Activated naive CD8-positive, alpha-beta T cell treated with anti-CD3 and anti-CD28 coated beads for 36 hours (primary cell): ENCODE measurements at places on chromosomes 1 and 21.

DNA sequence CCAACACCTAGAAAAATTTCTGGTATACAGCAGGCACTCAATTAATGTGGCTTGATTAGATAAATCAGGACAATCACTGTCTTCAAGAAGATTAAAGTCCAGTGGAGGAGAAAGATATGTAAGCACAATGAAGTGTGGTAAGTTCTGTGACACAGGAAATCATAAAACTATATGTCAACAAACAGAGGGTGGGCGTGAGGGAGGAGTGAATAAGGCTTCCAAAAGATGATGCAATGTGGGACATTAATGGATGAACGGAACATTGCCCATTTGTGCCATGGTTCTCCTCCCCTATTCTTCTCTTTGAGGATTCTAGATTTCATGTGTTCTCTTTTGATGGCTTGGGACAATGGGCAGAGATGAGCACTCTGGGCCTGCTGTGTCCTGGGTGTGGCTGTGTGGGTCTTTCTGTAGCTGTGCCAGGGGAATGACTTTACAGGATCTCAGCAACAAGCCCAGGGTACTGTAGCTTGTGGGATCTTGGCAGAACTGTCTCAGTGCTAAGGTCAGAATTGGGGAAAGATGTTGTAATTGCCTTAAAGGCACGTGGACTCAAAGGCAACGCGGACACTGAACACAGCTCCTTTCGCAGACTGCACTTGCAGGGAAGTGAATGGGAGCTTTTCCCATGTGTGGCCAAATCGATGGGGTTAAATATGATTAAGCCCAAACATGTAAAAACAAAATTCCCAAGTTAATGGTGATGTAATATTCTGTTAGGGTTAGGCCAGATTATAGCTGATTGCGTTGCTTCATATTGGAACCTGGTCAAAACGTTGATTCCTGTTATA lies 366.9 kb downstream of the TGFB2 start:
- DNase-seq, result no peak

DNA sequence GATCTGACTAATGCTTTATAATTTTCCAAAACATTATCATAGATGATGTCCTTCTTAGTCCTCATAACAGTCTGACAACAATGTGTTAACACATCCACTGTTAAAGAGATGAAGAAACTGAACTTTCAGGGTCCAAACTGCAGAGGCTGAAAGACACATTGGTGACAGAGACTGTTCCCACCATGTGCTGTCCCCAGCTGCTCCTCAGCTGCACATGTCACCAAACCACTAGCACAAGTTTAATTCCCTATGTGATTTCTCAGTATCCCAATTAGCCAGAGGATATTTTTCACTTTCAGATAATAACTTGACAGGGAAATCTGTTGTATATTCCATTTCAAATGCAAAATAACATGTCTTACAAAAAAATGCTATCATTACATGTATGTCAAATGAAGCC lies 24.6 kb downstream of the LAMC2 start:
- DNase-seq, result no peak

DNA sequence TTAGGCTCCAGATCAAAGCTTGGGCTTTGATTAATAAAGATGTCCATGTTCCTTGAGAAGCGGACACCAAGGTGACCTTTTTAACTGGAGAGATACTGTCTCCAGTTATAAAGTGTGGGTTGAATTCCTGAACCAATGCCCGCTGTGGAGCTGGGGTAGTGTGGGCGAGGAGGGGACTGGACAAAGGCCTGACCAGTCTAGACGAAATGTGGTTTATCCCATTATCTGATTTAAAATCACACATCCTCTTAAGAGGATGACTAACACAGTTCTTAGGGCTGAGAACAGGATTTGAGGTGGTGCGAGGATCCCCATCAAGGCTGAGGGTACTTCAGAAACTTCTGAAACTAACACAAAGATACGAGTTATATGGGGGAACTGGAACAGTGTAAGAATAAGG lies 84.5 kb upstream of the GCLM start:
- no peak for DNase-seq

GRCh38 chr1:24955161-24955560 lies 25.1 kb upstream of the RUNX3 start:
- peak; percentile 81 for DNase-seq

DNA sequence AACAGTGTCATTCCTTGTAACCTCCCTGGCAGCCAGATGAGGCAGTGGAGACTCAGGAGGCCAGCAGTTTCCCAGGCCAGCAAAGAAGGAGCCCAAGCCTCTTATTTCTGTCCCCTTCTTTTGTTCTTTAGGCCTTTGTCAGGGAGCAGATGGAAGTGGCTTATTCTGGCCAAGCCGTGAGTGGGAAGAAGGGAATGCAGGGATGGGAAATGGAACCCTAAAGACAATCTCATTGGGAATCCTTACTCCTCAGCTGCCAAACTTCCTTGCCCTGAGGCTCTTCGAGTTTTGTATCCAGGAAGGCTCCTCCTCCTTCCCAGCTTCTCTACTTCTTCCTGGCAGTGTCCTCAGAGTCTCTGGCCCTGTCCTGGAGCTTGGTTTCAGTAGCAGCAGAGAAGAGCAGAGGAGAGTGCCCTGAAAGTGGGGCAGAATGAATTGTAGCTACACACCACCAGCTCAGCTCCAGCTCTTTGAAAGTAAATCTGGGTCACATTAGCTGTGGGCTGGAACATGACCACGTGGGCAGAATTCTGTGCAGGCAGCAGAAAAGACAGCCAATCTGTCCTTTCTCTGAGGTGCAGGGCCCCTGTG lies 63.9 kb downstream of the NDUFS5 start:
- DNase-seq, result no peak

- no peak for DNase-seq
Measured at GRCh38 chr1:74512170-74512915, at the start of gene LRRC53. LRRC53 (minus strand) TSS chr1:74512611; CDS start chr1:74483349, 29,262 bp downstream.

DNA sequence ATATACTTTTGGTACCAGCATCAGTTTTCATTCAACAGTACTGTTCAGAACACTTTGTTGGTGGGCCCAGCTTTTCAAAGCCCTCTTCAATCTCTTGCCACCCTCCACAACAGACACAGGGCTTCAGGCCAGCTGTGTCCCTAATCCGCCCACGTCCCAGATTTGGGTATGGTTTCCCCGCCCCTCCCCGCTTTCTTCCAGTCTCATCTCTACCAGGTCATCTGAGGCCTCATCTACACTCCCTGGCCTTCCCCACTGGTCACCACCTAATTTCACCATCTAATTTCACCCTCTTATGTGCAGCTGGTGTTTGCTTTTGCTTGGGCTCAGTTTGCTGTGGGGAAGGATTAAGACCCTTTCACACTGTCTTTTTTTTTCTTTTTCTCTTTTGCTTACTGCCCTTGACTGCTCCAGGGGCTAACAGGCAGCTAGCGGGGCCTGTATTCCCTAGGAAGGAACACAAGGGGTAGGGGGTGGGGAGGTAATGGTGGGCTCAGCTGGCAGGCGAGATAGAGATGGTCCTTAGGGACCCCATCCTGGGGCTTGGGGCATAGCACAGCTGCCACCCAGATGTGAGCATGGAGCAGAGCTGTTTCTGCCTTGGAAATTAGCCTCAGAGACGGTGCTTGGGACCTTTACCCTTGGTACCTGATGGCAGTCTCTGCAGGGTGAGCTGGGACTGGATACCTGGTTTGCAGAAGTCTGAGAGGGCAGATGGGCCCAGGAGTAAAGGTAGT lies 3.8 kb upstream of the EPB41 start:
- DNase-seq, result no peak

GRCh38 chr21:44463724-44464123 lies 8.4 kb downstream of the LRRC3 start:
- no peak for DNase-seq

DNA sequence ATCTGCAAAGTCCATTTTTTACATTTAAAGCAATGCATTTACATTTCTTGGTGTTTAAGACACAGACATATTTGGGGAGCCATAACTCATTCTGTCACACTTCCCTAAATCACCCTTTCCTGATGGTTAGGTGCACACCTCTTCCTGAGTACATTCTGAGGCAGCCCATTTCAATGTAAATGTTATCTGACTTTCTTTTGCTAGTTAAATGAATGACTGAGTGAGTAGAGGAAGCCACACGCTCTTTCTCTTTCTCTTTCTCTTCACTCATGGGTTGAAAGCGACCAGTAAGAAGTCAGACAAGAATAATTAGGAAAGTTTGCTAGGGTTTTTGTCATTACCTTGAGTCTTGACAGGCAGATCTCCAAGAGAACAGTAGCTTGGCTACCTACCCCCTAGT lies 143.1 kb downstream of the S1PR1 start:
- no peak for DNase-seq

GRCh38 chr1:208977012-208977411 lies 606.5 kb upstream of the CAMK1G start:
- no peak for DNase-seq

- no peak for DNase-seq
Measured at GRCh38 chr21:15741510-15741909, 11.7 kb downstream of the USP25 start.

DNA sequence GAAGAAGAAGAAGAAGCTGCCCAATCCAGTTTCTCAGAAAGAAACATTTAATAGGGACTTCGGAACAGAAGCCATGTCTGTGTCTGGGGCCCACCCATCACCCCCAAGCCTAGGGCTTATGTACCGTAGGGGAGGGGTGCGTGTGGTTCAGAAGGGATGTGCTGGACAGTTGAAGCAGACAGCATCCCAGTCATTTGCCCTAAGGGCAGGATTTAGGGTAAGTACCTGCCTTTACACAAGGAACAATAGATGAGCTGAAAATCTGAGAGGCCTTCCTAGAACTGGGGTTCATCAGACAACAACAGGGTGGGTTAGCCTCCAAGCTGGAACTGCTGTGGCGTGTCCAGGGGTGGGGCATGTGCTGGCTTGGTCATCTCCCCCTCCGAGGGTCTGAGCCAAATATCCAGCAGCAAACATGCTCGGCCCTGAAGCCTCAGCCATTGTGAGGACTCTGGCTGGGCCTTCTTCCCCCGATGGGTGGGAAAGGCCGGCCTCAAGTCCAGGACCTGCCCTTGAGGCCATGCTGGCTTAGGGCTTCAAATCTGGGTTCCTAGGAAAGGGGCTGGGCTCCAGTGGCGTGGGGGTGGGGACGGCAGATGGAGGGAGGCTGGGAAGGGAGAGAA lies 12.1 kb downstream of the CSTB start:
- DNase-seq, result no peak

DNA sequence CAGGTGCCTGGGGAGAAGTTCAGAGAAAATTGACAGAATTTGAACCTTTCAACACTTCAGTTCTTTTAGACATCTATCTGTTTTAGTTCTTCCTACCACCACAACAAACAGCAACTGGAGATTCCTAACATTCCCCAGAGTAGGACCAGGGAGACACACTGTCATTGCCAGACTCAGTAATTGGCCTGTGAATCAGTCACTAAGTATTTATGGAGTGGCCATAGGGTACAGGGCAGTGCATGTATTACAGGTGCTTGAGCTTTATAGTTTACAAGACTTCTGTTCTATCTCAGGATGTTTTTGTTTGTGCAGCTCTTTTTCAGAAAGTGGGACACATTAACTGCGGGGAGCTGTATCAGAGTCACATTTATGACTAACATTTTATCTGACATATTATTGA lies 1.7 kb downstream of the CDC14A start:
- DNase-seq, result no peak

DNA sequence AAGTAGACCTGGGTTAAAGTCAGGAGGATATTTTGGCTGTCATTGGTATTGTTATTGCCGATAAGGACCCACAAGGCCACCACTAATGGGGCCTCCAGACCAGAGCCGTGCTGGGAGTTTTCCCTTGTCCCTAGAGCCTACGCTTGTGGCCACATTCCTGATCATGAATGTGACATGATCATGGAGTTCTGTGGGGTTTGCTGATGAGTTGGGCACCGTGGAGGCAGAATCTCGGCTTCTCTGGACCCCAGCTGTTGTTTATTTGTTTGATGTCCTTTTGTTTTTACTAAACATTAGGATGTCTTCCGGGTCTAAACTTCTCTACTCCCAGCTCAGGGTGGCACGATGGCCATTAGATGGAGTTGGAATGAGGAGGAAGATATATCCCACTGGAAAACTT lies 74.9 kb upstream of the TMPRSS2 start:
- no peak for DNase-seq

- no peak for DNase-seq
Measured at GRCh38 chr1:198175423-198176170, 18.8 kb downstream of the NEK7 start.

- DNase-seq, result no peak
Measured at GRCh38 chr1:108106775-108107174, 93.4 kb downstream of the SLC25A24 start.

DNA sequence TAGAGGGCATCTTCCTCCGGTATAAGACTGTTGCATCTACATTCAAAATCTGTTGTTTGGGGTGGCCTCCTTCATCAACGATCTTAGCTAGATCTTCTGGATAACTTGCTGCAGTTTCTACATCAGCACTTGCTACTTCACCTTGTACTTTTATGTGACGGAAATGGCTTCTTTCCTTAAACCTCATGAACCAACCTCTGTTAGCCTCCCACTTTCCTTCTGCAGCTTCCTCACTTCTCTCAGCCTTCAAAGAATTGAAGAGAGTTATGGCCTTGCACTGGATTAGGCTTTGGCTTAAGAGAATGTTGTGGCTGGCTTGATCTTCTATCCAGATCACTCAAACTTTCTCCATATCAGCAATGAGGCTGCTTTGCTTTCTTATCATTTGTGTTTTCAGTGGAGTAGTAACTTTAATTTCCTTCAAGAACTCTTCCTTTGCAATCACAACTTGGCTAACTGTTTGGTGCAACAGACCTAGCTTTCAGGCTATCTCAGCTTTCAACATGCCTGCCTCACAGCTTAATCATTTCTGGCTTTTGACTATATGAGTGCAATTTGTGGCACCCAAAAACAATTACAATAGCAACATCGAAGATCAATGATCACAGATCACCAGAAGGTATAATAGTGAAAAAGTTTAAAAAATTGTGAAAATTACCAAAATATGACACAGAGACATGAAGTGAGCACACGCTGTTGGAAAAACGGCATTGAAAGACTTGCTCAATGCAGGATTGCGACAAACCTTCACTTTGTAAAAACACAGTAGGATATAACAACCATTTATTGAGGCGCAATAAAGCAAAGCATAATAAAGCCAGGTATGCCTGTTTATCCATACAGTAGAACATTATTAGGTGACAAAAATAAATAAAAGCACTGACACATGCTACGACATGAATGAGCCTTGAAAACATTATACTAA lies 56.7 kb upstream of the GFI1 start:
- DNase-seq, result no peak

DNA sequence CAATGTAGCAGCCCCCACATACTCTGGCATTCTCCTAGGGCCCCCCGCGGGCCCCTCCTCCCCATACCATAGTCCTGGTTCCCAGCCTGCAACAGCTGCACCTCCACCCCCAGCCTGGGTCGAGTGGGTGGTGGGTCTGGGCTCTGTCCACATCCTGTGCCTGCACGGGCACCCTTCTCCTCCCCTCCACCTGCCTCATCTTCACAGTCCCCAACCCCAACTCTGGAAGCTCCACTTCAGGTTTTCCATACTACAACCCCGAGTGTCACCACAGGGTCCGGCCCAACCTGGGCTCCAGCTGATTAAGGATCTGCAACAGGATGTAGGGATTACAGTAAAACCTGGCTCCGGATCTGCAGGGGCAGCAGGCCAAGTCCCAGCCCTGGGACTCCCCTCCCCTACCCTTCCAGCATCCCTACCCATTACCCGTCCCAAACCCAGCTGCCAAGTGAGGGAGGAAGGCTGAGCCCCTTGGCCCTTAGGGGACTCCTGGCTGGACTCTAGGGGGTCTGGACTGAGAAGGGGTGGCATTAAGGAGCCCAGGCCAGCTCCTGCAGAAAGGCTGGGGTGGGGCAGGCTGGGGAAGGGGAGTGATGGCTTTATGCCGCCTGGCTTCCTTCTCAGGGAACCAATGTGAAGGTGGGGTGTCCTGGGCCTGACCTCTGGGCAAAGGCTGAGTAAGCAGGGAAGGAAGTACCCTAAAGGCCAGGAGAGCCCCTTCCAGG lies 116.8 kb downstream of the CASZ1 start:
- peak; percentile 18 for DNase-seq
